Ascending aorta (tissue), 2 donors: ENCODE measurements at places on chromosomes 5 and 9. TPM values are rescaled to one million over a fixed set of nuclear protein-coding genes. Genes with fewer than 3 reads are reported as not detected.

DNA sequence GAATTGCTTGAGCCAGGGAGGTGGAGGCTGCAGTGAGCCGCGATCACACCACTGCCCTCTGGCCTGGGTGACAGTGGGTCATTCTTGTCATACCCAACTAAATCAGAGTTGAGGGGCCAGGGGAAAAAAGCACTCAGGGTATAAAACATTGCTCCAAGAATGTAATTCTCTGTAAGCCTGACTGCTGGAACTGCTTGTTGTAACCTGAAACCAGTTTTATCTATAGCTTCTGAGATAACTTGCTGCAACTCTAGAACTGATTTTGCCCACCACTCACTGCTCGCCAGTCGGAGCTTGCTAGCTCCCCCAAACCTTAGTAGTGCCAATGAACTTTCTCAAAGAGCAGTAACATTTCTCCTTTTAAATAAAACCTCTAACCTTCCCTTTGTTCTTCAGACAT lies 9.6 kb upstream of the MSH3 start:
- H3K27ac ChIP-seq = no peak overlapping the region
- peaks cover 12% of the 10 kb centered on the region for H3K36me3 ChIP-seq
- no peak overlapping the region for H3K4me3 ChIP-seq
- no peak for DNase-seq
- no peaks in the 10 kb centered on the region for H3K4me1 ChIP-seq

DNA sequence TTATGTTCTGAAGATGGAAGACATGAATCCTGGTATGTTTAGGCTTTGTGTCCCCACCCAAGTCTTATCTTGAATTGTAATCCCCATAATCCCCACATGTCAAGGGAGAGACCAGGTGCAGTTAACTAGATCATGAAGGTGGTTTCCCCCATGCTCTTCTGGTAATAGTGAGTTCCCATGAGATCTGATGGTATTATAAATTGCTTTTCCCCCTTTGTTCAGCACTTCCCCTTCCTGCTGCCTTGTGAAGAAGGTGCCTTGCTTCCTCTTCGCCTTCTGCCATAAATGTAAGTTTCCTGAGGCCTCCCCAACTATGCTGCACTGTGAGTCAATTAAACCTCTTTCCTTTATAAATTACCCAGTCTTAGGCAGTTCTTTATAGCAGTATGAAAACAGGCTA lies 229.0 kb downstream of the ARL15 start:
- no peaks in the 10 kb centered on the region for H3K4me1 ChIP-seq
- H3K36me3 ChIP-seq = no peaks in the 10 kb centered on the region
- no peak for DNase-seq

DNA sequence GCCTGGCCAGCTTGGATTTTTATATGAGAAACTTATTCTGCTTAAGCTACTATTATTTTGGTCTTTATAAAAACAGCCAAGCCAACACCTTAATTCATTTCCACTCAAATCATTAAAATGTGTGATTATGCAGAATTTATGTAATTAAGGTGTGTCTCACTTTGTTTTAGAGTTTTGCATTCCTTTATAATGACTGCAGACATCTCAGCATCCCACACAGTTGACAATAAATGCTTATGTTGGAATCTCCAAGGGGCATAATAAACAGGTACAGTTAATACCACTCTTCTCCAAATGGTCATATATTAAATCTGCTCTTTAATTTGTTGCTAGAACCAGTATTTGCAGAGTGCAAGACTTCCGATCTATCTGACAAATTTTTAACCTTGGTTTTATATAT lies 34.3 kb downstream of the ARL15 start:
- H3K27me3 ChIP-seq = no peaks in the 10 kb centered on the region
- H3K4me1 ChIP-seq = no peaks in the 10 kb centered on the region
- DNase-seq = no peak
- H3K4me3 ChIP-seq = no peak overlapping the region
- no peaks in the 10 kb centered on the region for H3K36me3 ChIP-seq
- no peak overlapping the region for H3K27ac ChIP-seq

INSL4 gene
- total RNA-seq = not detected

PRRX2 gene
- 112 TPM for total RNA-seq

DNA sequence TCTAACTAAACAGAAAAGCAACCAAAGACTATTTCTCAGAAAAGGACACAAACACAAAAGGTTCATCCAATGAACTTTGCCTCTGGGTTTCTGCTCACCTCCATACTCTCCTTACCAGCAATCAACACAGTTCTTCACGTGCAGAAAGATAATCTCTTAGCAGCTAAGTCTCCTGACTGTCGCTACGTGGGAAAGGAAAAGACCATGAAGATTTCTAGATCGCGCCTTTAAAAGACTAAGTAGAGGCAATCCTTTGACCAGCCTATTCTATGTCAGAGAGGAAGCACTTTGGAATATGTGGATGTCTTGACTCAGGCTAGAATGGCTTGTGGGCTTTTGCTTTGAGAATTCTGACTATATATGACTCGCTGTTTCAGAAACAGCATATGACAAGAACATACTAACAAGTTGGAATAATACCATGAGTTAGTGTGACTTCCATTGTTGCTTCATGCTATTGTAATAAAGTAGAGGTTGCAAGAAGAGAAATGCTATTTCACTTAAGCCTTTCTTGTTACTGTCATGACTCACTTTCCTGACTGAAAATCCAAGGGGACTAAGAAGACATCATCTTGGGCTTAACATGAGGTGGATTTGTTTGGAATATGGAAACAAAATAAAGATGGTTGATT lies 339.5 kb upstream of the RFX3 start:
- H3K36me3 ChIP-seq = no peaks in the 10 kb centered on the region
- H3K27me3 ChIP-seq = no peaks in the 10 kb centered on the region
- no peaks in the 10 kb centered on the region for H3K4me1 ChIP-seq
- H3K4me3 ChIP-seq = no peak overlapping the region
- DNase-seq = no peak

- no peaks in the 10 kb centered on the region for H3K27me3 ChIP-seq
- H3K27ac ChIP-seq = no peak overlapping the region
- no peaks in the 10 kb centered on the region for H3K4me1 ChIP-seq
- no peak for DNase-seq
- H3K4me3 ChIP-seq = no peak overlapping the region
Observed at GRCh38 chr5:75324791-75325190, 12.2 kb upstream of the HMGCR start.

- H3K4me1 ChIP-seq = no peaks in the 10 kb centered on the region
- no peak overlapping the region for H3K27ac ChIP-seq
- H3K4me3 ChIP-seq = no peak overlapping the region
- no peaks in the 10 kb centered on the region for H3K27me3 ChIP-seq
Observed at GRCh38 chr5:175263776-175264175, 180.2 kb downstream of the DRD1 start.

RAB3C gene
- total RNA-seq = 3.0 TPM

GRCh38 chr9:105908069-105908468 lies 213.7 kb downstream of the TMEM38B start:
- DNase-seq = no peak
- H3K4me1 ChIP-seq = no peaks in the 10 kb centered on the region
- H3K27me3 ChIP-seq = no peaks in the 10 kb centered on the region
- no peak overlapping the region for H3K4me3 ChIP-seq
- no peaks in the 10 kb centered on the region for H3K36me3 ChIP-seq
